ENCODE measurements at places on chromosomes 16 and 17.
A peak's percentile ranks its signal among the peaks of the same experiment; 100 is the strongest.

DNA sequence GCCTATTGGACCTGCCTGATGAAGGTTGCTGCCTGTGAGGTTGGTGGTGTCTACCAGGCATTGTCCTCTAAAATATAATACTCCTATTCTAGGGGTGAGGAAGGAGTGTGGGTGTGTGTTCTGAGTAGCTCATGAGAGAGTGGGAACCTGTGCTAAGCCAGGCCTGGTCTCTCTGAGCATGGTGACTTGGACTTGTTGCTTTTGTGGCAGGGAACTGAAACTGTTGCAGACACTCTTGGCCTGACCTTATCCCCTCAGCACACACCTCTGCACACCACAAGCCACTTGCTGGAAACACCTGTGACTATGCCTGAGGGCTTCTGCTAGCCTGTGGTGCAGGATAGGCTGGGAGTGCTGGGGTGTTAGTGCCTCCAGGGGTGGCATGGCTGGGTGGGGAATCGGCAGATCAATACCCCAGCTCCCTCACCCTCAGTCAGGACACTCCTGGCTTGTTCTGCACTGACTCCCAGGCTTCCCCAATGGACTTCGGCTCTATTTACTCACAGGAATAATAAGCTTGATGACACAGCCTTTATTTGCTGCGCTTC is 29.9 kb downstream of the PLCG2 start:
- DNase-seq: no peak

DNA sequence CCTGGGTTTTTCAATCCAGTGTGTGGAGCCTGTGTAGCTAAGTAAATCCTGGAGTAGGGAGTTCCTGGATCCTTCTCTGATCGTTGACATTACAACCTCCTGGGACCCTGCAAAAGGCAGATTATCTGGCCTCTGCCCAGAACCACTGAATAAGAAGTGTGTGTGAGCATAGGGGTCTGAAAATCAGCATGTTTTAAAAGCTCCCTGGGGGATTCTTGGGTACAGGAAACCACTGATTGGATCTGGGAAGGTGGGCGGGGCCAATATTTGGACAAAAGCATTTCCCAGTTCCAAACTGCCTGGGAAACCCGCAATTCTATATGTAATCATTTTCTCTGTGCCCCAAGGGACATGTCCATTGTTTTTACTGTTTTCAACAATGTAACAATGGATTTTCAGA is 27.2 kb upstream of the BEAN1 start:
- no peak for DNase-seq

DNA sequence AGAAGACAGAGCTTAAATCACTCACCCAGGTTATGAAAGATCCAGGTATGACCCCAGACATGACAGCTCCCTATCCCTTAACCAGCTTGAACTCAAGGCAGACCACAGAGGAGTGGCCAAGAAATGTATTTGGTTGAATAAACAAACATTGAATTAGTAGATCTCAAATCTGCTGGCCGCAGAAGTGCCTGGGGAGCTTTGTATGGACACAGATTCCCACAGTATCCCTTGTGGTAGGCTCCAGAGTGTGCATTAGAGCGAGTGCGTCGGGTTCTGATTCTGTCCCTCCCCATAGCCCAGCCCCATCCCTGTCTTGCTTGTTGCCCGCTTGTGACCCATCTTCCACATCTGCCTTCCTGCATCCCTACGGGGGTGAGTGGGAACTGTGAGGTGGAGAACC is 118.8 kb upstream of the FOXF1 start:
- DNase-seq: no peak

GRCh38 chr16:12095275-12096156 is 119.0 kb downstream of the SNX29 start:
- peak; percentile 62 for DNase-seq

DNA sequence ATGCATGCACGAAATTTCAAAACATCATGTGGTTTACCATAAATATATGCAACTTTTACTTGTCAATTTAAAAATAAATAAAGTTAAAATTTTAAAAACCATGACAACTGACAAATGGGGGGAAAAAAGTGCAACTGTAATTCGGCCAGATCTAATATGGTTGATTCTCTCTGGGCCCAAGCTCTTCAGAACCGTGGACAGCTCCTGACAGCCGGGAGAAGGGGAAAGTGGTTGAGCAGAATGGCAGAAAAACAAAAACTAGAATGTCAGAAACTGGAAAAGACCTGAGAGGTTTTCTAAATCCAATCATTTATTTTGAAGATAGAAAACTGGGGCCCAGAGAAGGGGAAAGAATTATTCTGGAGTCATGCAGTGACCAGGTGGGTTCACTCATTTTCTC is 126.6 kb downstream of the TMEM132E start:
- no peak for DNase-seq

DNA sequence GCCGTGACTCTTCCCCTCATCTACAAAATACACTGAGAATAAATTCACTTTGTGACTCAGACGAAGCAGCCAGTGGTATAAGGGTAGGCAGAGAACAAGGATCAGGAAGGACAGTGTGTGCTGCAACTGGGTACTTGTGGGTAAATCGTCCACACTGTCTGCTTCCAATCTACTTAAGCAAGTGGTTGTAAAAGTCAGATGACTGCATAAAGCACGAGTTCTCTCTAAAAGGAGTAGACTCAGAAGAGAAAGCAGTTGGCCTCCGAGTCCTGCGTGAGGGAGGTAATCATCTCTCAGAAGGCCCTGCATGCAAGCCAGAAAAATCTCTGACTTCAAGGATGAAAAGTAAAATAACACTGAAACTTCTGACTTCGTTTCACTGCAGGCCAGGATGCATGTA is 43.1 kb downstream of the ANKFY1 start:
- no peak for DNase-seq

DNA sequence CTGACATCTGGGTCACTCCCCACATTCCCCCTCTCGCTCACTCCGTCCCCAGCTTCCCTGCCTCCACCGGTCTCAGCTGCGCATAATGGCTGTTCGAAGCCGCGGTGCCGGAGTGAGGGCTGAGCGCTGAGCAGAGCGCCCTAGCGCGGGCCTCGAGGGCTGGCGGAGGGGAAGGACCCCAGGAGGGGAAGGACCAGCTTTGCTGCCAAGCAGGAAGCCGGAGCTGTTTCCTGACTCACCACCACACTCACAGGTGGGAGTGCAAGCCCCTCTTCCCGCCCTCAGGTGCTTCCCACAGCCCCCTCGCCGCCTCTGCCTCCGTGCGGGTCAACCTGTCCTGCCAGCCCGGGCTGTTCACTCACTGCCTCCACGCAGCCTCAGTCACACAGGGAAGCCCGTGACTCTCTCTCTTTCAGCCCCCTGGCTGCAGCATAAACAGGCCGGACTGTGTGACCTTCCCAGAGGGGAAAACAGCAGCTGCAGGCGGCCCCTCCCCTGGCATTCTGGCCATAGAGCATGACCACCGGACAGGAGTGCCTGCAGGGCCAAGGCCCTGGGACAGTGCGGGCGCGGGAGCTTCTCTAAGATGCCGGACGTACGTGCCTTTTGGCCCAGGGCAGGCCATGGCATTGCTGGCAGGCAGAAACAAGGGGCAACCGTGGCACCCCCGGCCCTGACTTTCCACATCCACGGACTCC is 23.7 kb downstream of the SLC43A2 start:
- no peak for DNase-seq

GRCh38 chr17:1808644-1809043 is 21.1 kb downstream of the SMYD4 start:
- no peak for DNase-seq

DNA sequence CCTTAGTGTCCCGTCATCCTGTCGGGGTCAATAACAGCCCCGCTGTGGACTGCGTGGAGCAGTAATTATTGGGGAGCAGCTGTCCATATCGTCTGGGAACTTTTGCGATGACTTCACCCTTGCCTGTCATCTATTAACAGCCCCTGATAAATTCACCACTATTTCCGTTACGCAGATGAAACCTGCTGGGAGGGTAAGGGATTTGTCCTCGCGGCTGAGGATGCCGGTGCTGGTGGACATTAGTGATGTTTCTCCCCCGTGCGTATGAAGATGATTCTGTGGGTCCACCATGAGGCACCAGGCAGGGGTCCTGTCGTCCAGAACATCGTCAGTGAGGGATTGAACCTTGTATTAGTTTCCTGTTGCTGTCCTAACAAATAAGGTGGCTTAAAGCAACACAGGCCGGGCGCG is 1.0 kb downstream of the FLYWCH2 start:
- no peak for DNase-seq

DNA sequence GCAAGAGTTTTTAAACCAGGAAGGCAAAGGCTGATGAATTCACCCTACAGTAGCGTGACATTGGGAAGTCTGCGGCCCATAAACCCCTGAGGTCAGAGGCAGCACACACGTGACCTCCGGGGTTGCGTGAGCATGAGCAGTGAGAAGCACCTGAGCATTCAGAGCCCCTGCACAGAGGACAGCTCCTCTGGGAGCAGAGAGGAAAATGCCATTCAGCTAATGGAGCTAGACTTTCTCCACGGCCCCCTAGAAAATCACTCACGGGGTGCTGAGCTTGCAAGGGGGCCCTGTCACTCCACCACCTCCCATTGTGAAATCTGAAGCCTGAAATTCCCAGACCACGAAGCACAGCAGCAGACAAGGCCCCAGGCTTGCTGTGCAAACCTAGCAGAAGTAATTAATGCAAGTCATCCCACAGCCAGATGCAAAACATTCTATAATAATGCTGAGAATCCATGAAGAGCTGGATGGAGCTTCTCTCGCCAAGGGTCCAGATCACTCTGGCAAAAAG is 114.9 kb upstream of the RCVRN start:
- DNase-seq: no peak

- DNase-seq: no peak
These were observed 26.6 kb upstream of the CHMP6 start for GRCh38 chr17:80964859-80965580.

GRCh38 chr17:50421308-50422051 is 4.5 kb upstream of the ACSF2 start:
- no peak for DNase-seq

GRCh38 chr16:77675464-77676324 is 46.6 kb upstream of the NUDT7 start:
- DNase-seq: peak; percentile 46

GRCh38 chr17:75820094-75821080 is 23.8 kb downstream of the UNC13D start:
- DNase-seq: no peak

DNA sequence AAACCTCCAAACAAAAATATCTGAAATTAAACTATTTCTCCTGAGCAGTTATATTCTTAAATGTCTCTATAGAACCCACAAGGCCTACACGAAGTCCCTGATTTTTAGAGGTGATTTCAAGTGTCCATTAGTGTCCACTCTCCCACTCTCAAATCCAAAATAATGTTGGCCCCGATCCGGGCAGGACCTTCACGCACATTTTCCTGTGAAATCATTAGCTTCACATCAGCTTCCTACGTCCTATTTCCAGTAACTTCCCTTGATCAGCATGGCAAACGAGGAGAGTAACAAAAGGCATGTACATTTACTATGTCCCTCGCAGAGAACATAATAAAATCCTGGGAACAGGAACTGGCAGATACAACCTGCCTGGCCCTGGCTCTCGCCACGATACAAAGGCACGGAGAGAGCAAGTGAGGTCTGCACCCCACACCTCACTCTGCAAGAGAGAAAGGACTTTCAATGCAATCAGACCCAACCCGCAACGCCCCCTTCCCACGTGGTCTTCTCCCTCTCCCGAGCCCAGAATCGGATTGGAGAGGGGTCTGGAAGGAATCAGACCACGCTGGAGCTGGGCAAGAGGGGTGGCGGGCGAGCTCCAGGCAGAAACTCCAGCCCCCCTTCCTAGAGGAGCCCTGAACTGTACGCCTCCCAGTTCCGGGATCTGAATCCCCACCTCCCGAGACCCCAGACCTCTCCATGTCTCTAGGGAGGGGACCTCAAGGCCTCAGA is 17.5 kb upstream of the C17orf78 start:
- DNase-seq: peak; percentile 5

GRCh38 chr16:53091466-53092211 is 36.8 kb downstream of the CHD9 start:
- no peak for DNase-seq

DNA sequence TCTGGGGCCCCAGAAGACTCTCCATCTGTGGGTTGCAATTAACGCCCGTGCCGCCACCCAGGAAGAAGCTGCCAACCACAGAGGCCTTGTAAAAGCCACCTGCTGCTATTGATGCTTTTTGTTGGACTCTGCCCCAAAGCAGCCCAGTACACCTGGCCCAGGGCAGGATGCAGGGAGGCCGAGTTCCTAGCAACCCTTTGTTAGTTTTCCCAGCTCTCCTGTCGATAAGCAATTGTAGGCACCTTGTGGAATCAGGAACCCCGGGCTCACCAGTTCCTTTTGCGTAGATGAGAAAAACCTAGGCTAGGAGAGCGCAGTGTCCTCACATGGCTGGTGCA is 103.3 kb downstream of the ABCC6 start:
- DNase-seq: no peak

DNA sequence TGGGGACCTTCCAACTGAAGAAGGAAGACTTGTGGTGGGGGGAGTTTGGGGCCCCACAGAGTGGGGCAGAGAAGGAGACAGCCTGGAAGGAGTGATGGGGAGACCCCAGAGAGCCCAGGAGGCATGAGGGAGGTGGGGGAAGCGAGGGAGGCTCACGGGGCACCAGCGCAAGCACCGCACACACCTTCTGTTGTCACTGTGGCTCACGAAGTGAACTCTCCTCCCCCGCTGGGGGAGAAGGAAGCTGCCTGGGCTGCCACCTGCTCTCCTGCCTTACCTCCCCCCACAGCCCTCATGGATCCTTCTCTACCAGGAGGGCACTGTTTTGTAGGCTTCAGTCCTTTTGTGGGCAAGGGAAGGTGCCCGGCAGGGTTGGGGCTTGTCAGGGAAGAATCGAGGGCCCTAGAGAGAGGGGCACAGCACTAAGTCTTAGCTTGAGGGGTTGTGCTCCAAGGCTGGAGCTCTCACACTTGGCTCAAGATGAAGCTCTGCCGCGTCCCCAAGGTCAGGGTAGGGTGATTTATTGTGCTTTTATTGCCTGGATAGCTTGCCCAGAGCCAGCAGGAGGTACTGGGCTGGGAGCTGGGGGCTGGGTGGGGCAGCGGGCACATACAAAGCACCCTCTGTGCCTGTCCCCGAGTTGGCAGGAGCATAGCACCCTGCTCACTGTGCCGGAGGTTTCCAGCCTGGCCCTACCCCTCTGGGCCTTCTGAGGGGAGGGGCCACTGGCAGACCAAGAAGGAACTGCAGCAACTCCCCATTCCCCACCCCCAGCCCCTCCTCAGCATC is 4.6 kb upstream of the STARD3 start:
- DNase-seq: no peak

GRCh38 chr17:34400301-34400931 is 37.4 kb upstream of the CCL1 start:
- no peak for DNase-seq

- DNase-seq: no peak
These were observed 346.6 kb upstream of the CCL2 start for GRCh38 chr17:33908363-33909064.

GRCh38 chr17:17096438-17097178 is 54.4 kb downstream of the MPRIP start:
- DNase-seq: no peak

GRCh38 chr17:58308985-58309917 is 19.3 kb downstream of the TSPOAP1 start:
- no peak for DNase-seq

DNA sequence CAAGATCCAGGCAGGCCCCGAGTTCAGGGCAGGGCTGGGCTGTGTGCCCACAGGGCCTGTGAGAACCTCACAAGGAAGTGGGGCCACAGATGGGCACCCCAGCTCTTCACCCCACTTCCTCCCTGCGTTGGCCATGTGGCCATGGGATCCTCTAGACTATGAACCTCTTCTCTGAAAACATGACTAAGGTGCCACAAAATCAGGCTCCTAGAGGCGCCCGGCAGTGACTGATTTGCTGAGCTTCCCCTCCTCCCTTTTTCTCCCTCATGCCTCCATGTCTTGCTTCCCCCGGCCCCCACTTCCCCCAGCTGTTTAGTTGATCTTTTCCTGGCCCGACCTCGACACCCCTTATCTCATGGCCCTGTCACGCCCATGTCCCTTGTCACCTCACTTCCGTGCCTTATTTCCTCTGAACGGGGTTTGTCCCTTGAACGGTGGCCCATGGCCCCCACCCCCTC is 87.1 kb downstream of the KCNJ12 start:
- no peak for DNase-seq
